Upper lobe of left lung (tissue), 6 donors: ENCODE measurements at places on chromosomes 1 and 21.

DNA sequence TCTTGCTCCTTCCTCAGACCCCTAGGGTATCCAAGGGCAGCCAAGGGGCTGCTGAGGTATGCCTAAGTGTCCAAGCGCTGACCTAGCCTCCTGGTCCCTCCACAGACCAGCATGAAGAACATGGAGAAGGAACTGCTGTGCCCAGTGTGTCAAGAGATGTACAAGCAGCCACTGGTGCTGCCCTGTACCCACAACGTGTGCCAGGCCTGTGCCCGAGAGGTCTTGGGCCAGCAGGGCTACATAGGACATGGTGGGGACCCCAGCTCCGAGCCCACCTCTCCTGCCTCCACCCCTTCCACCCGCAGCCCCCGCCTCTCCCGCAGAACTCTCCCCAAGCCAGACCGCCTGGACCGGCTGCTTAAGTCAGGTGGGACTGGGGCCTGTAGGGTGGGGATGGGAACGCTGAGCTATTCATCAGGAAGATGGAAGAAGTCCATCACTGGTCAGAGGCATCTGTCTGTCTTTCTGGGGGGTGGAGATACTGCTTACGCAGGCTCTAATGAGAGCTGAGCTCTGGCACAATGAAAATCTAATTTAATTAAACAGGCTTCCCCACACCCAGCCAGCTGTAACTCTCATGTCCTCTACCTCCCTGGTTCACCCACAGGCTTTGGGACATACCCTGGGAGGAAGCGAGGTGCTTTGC is 1.8 kb downstream of the TRIM46 start:
- peak; percentile 21 for DNase-seq

DNA sequence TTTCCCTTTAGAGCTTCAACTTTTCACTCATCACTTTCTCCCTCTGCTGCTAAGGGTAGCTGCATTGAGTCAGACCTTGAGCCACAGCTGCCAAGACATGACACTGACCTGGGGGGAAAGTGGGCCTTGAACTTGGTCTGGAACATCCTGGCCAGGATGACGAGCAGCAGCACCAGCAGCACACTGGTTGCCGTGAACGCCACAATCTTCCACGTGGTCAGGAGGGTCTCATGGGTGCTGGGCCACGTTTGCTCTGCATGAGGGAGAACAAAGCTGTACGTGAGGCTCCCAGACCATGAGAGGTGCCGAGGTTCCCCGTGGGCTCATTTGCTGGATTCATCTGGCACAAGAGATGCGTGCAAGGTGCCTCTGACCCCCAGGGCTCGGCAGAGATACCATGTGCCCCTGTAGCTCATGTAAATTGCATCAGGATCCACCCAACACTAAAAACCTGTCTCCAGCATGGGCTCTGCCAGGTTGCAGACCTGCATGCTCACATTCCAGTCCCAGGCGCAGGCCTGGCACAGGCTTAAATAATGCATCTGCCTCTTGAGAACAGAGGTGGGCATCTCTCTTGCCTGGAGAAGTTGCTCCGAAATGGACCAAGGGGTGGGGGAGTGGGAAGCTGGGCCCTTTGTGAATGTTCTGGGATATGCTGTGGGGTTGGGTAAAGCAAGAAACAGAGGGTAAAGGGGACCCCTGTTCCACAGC is 84.6 kb upstream of the TLR5 start:
- DNase-seq, result no peak

GRCh38 chr1:243572940-243573339 is 277.1 kb downstream of the AKT3 start:
- no peak for DNase-seq

DNA sequence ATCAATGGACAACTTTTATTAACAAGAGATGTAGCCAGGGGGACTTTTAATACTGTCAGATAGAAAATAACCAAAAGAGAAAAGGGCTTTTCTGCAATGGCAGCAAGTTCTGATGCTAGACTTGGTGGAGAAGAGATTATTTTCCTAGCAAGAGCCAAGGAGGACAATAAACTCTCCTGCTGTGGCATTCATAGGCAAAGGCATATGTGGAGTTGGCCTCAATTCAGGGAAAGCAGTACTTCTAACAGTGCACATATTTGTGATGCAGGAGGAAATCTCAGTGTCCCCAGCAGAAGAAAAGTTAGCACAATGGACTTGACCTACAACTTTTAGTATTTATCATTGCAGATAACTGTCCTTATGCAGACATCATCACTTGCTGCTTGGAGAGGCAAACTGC is 75.1 kb upstream of the GRIK1 start:
- no peak for DNase-seq

DNA sequence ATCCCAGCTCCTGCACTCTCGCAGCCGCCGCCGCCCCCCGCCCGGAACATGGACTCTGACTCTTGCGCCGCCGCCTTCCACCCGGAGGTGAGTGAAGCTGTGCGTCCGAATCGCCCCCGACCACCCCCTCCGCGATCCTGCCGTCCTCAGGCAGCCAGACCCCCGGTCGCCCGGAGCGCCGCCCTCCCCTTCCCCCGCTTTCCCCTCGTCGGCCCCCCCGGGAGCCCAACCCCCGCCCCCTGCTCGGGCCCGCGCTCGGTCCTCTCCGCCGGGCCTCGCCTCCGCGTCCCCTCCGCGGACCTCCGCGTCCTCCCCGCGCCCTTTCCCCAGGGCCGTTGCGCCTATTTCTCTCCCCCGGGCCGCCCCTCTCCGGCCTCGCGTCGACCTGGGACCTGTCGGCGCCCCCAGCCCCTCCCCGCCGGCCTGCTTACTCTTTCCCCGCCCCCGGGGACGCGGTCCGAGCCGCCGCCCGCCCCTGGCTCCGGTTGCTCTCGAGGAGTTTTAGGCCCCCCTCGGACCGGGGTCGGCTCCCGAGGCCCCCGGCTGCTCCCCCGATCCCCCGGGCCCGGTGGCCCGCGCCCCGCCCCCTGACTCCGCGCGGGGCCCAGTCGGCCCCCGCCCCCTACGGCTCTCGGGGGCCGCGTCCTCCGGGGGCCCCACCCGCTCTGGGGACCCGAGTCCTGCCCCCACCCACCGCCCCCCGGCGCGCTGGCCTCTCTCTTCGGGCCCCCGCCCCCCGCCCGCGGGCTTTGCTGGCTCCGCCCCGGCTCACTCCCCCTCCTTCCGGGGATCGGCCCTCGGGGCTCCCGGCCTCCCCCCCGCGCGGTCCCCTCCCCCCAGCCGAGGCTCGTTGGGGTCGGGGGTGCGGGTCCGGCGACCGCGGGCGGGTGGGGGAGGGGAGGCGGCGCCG is 743 bp downstream of the PHF13 start:
- peak; percentile 66 for DNase-seq

DNA sequence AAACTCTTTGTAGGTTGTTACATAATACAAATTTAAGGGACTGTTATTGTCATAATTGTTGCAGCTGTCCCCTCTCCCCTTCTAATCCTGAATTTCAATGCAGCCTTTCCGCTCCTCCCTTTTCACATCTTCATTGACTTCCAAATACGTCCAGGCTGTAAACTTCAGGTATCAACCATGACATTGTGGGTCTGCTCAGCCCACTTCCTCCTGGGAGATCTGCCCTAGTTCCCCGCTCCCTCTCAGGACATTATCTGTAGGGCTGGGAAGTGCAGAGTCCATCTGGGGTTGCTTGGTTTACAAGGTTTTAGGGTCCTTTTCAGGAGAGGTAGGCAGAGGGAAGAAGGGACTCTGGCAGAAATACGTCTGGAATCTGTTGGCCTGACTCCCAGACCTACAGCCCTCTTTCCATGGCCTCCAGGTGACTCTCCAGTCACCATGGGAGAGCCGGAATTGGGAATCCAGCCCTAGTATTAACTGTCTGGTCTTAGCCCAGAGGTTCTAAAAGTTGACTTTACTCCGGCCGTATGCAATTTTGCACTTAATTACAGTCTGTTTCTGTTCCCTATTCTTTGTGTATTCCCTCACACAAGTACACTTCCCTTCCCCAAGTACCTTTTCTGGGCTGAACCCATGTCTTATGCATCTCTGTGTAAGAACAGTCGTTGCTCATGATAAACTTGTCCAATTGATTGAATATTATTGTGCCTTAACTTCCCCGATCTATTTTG is 4.7 kb upstream of the DENND2D start:
- no peak for DNase-seq

DNA sequence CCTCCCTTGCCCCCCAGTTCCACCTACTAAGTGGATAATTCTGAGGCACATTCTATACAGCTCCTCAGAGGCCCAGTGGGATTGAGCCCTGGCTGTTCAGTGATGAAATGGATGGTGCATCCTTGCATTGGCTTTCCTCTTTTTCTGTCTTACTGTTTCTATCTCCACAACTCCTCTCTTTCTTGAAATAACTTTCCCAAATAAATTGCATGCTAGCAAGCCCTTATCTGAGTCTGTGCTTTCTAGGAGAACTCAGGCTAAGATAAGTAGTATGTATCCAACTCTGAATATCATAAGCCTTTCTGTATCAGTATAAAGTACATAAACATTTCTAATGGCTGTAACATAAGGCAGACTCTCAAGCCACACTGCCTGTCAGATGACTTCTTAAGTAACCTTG is 603.8 kb upstream of the USP24 start:
- no peak for DNase-seq
